ENCODE measurements at places on chromosomes 2 and 18. TPM values are rescaled to one million over a fixed set of nuclear protein-coding genes. Genes with fewer than 3 reads are reported as not detected.

Gene TACR1
- not detected for total RNA-seq

DNA sequence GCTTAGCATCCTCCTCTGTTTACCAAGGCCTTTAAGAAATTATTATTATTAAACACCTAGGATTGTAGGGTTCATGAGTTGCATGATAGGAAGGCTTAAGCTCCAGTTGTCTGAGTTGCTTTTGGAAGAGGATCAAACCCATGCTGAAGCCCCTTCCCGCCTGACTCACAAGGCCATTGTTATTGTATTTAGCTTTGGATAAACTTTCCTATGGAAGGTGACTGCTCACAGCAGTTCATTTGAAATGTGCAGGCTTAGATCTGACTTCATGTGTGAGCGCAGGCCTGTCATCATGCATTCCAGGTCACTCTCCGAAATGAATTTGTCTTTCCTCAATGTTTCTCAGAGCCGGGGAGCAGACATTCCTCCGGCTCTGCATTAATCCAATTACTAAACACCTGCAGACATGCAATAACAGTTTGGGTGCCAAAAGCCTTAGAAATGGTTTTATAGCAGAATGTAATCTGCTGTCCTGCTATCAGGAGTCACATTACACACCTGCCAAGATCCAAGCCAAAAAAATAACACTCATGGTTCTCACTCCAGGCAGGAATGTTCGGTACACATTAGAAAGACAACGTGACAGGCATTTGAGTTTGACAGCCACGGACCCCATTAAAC, 119.9 kb downstream of the OSR1 start:
- no peak for DNase-seq

DNA sequence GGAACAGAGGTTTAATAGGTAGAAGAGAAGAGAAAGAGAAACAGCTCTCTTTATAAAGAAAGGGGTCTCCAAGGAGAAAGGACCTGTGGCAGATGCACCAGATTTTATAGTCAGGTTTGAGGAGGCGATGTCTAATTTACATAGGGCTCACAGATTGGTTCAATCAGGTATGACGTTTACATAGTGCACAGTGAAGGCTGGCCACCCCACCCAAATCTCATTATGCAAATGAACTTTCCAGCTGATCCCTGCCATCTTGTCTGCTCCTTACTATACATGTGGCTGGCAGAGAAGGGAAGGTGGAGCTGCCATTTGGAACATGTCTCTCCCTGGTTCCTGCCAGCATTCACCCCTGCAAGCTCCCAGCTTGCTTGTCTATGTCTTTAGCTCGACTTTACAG, 557.8 kb downstream of the SUCLG1 start:
- DNase-seq, result no peak

Gene UCN
- 1.6 TPM for total RNA-seq

All from activated naive CD8-positive, alpha-beta T cell treated with anti-CD3 and anti-CD28 coated beads for 36 hours (primary cell).